ENCODE measurements at places on chromosomes 6 and 20. TPM values are rescaled to one million over a fixed set of nuclear protein-coding genes. Genes with fewer than 3 reads are reported as not detected.
A peak's percentile ranks its signal among the peaks of the same experiment; 100 is the strongest.

DNA sequence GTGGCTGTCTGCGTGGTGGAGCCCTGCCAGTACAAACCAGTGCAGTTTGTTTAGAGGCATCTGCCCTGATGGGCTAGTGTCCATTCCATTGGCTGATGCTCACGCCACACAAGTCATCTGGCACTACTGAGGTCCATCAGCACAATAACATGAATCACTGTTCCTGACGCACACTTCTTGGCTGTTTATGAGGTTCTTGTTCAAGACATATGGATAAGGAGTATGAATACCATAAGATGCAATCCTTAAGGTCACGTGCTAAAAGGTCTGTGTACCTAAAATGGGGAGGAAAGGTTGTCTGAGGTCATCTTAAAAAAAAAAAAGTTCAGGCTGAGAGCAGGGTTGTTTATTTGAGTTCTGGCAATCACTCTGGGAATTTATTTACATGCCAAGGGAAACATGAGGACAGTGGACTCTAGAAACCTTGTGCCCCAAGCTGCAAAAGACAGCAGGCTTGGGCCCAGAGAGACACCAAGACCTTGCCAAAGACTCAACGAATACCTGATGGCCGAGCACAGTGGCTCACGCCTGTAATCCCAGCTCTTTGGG, 54.1 kb upstream of the SHLD1 start:
- H3K36me3 ChIP-seq = peaks cover 2% of the 10 kb centered on the region
- no peak overlapping the region for H3K27ac ChIP-seq
- no peak overlapping the region for H3K4me3 ChIP-seq
- H3K27me3 ChIP-seq = no peaks in the 10 kb centered on the region

- H3K27ac ChIP-seq = no peak overlapping the region
- H3K27me3 ChIP-seq = peaks cover 27% of the 10 kb centered on the region
- H3K36me3 ChIP-seq = no peaks in the 10 kb centered on the region
- no peak for DNase-seq
- H3K4me1 ChIP-seq = no peaks in the 10 kb centered on the region
- H3K4me3 ChIP-seq = no peak overlapping the region
Observed at GRCh38 chr20:41830702-41831101, 212.5 kb upstream of the CHD6 start.

The KIAA1755 gene
- total RNA-seq = not detected

DNA sequence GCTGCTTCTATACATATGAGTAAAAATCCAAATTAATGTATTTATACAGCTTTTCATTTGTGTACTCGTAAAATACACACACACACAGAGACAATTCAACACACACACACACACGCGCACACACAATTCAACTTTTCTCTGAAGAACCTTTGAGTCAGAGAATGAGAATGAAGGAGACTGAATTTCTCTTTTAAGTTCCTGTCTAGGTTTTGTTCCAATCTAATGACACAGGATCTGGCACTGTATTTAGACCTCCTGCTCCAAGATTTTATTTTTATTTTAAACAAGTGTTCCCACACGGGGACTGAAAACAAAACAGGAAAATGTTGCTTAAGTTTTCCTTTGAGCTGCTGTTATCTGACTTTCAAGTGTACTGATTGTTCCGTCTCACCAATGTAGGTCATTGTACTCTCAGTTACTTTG, 250.8 kb downstream of the LAMA2 start:
- H3K4me3 ChIP-seq = no peak overlapping the region
- DNase-seq = no peak
- H3K27me3 ChIP-seq = peaks cover 16% of the 10 kb centered on the region
- no peaks in the 10 kb centered on the region for H3K4me1 ChIP-seq

DNA sequence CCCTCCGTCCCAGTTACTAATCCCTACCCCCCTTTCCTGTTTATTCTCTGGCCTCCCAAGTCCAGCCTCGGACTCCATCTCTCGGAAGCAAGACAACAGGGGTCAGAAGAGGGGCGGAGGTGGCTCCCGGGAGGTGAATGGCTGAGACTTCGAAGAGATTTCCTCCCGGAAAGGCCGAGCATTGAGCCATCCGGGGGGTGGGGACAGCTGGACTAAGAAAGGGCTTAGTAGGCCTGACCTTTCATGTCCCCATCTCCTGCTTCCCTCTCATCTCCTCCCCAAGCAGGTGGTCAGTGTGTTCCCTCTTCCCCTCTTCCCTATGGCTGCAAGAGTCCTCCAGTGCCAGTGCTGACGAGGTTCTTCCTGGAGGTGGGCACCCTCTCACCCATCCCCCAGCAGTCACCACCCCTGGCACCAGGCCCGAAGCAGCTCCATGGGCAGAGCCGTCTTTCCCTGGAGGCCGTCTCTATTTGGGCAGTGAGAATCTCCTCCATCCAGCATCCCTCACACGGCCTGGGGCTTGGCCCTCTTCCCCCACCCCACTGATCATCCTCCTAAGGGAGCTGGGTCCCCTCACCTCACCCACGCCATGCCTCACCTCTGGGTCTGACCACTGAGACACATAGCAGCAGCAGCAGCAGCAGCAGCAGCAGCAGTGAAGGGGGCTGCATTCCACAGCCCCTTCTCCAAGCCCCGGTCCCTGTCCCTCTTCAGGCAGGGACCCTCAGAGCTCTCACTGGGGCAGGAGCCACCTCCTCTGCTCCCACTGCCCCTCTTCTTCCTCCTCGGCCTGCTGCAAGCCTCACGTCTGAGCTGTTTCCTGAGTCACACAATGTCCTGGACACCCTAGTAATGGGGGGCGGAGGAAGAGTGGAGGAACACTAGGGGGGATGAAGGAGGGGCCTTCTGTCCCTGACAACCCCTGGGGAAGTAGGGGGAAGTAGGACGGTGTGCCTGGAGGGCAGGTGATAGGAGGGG, at the start of gene NOTCH4:
Gene NOTCH4, minus strand, starts transcription at position 810 of the 978 bp plus-strand sequence. Its CDS starts 139 bp downstream, at position 671.
- no peaks in the 10 kb centered on the region for H3K36me3 ChIP-seq
- H3K4me3 ChIP-seq = no peak within 1 kb of the TSS
- no peaks in the 10 kb centered on the region for H3K27me3 ChIP-seq
- DNase-seq = no peak
- peaks cover 9% of the 10 kb centered on the region for H3K4me1 ChIP-seq

The PAK1IP1 gene
- total RNA-seq = 58.5 TPM

- H3K4me1 ChIP-seq = peaks cover 40% of the 10 kb centered on the region
- H3K4me3 ChIP-seq = peak overlapping the region; percentile 75
- DNase-seq = peak; percentile 56
- peaks cover 25% of the 10 kb centered on the region for H3K36me3 ChIP-seq
- H3K27ac ChIP-seq = peak overlapping the region; percentile 80
Observed at GRCh38 chr20:32189691-32190615, 17.6 kb downstream of the PLAGL2 start.

DNA sequence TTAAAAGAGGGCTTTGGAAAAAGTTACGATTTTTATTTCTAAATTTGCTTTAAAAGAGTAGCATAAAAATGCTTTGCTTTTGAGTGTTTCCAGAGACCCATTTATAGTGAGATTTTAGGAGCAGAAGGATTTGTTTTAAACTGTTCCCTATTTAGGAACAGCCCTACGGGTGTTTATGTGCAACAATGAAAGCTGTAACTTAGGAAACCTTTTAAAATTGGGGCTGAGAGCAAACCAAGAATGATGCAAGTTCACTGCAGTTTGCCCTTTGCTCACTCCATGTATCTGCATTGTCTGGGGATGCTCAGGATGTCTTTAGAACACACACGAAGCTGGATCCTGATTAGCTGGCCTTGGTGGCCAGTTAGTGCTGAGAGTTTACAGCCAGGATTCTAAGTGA, 40.9 kb downstream of the GHRH start:
- H3K27ac ChIP-seq = no peak overlapping the region
- H3K4me1 ChIP-seq = no peaks in the 10 kb centered on the region
- DNase-seq = no peak
- H3K27me3 ChIP-seq = no peaks in the 10 kb centered on the region
- H3K36me3 ChIP-seq = peaks cover 20% of the 10 kb centered on the region
- H3K4me3 ChIP-seq = no peak overlapping the region

DNA sequence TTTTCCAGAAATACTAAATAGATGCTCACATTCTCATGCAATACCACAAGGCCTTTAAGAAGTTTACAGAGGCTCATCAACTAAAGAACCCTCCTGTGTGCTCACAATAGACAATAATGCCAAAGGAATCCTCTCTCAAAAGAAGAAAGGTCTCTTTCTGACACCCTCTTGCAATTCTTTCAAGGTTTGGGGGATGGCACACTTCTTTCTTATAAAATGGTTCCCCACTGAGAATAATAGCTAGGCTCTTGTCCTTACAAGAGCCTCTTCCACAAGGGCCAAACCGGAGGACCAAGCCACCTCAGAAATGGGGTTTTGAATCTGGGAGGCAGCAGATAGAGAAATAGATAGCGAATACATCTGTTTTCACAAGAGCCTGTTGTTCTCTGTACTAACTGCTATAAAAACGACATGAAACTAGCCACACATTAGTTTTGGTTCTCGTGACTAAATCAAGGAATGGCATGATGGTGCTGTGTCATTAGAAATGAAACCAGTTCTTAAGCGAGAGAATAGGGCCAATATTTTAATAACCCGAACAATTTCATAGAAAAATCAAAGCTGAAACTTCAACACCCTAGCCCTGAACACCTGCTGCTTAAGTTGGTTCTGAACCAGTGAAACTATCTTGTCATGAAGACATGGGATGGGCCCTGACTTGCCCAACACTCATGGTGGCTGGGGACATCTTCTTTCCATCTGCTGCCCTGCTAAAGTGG, 81.1 kb downstream of the PRDM1 start:
- no peak for DNase-seq
- H3K27me3 ChIP-seq = no peaks in the 10 kb centered on the region
- H3K4me1 ChIP-seq = peaks cover 68% of the 10 kb centered on the region

GRCh38 chr6:135839121-135839520, 12.4 kb upstream of the PDE7B start:
- no peaks in the 10 kb centered on the region for H3K36me3 ChIP-seq
- no peak overlapping the region for H3K4me3 ChIP-seq
- DNase-seq = no peak
- no peak overlapping the region for H3K27ac ChIP-seq

- no peak overlapping the region for H3K4me3 ChIP-seq
- H3K27me3 ChIP-seq = no peaks in the 10 kb centered on the region
- DNase-seq = no peak
- no peaks in the 10 kb centered on the region for H3K4me1 ChIP-seq
- no peak overlapping the region for H3K27ac ChIP-seq
- no peaks in the 10 kb centered on the region for H3K36me3 ChIP-seq
Observed at GRCh38 chr20:60591172-60591799, 633.1 kb downstream of the CDH26 start.

GRCh38 chr6:166515072-166515810, 71.2 kb downstream of the RAMACL start:
- peak; percentile 55 for DNase-seq
- no peak overlapping the region for H3K27ac ChIP-seq
- H3K36me3 ChIP-seq = no peaks in the 10 kb centered on the region
- H3K27me3 ChIP-seq = no peaks in the 10 kb centered on the region

GRCh38 chr6:75331151-75331550, 46.6 kb upstream of the TMEM30A start:
- H3K4me3 ChIP-seq = no peak overlapping the region
- H3K4me1 ChIP-seq = no peaks in the 10 kb centered on the region

DNA sequence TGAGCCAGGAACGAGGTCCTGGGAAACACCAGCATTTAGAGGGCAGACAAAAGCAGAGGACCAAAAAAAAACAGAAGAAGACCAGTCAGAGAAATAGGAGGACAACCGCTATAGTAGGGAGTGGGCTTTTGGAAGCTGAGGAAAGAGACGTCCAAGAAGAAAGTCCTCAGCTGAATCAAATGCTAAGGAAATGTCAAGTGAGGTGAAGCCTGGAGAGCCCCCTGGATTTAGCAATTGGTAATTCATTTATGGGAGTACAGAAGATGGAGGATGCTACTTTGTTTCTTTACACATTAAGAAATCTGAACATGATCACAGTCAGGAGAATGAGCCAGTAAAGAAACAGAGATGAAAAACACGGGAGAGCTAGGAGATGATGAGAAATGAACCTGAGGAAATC, 41.1 kb downstream of the LRP11 start:
- H3K27ac ChIP-seq = no peak overlapping the region
- H3K36me3 ChIP-seq = no peaks in the 10 kb centered on the region
- H3K27me3 ChIP-seq = no peaks in the 10 kb centered on the region
- no peak overlapping the region for H3K4me3 ChIP-seq
- no peak for DNase-seq

The SLC22A7 gene
- total RNA-seq = not detected
